ENCODE measurements at places on chromosomes 4 and X.

DNA sequence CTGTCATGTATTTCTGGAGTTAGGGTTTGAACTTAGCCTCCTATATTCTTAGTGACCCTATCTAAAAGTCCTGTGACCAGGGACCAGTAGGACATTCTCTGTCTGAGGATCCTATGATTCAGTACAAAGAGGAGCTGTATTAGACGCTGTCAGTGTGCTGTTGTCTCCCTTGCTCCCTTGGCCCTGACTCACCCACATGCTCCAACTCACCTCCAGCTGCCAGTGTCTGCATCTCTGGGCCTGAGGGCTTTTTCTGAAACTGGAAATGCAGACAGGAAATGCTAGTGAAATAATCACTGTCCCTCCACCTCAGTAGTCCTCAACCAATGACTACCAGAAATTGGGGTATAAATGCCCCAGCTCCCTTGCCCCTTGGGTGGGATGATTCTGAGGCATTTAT lies 535.3 kb upstream of the RPS6KA3 start:
- no peak overlapping the region for H3K27ac ChIP-seq
- no peak overlapping the region for H3K4me3 ChIP-seq
- no peaks in the 10 kb centered on the region for H3K36me3 ChIP-seq
- DNase-seq = no peak
- no peaks in the 10 kb centered on the region for H3K27me3 ChIP-seq

DNA sequence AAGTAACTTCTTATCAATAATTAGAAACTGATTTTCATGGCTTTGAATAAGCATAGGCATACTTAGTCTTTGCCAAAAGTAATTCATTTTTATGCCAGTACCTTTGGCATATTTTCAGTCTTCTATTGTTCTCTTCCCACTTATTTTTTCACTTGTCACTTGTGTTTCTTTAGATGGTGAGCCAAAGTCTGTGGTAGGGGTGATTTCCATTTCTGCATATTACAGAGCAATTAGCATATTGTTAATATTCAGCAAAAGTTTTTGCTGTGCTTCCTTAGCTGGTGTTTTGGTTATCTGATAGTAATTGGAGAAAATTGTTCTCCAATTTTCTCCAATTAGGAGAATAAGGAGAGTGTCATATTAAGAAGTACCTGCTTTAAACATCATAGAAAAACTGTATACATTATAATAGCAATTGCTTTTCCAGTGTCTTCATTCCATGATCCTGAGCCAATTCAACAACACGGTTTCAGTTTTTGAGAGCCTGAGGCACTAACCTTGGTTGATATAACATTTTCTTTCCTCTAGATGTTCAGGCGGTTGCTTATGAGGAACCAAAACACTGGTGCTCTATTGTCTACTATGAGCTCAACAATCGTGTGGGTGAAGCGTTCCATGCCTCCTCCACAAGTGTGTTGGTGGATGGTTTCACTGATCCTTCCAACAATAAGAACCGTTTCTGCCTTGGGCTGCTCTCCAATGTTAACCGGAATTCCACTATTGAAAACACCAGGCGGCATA lies 64.7 kb downstream of the SMAD1 start:
- no peaks in the 10 kb centered on the region for H3K36me3 ChIP-seq
- no peaks in the 10 kb centered on the region for H3K27me3 ChIP-seq
- no peaks in the 10 kb centered on the region for H3K4me1 ChIP-seq
- no peak for DNase-seq

DNA sequence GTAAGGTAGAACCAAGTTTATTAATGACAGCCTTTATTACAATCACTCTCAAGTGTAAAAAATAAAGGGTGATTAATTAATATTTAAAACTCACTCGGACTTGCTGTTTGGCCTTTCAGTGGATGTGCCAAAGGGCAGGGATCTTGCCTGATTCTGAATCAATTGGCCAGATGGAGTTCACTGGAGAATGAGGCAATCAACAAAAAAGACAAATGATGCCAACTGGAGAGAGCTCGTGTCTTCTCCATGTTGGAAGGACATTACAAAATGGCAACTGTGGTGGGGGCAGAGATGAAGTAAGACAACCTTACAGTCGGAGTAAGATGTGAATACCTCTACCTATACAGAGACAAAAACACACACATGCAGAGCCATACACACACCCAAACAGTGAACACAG lies 188.0 kb downstream of the TSPAN5 start:
- DNase-seq = no peak
- no peak overlapping the region for H3K27ac ChIP-seq
- H3K4me1 ChIP-seq = no peaks in the 10 kb centered on the region
- no peaks in the 10 kb centered on the region for H3K27me3 ChIP-seq
- H3K36me3 ChIP-seq = no peaks in the 10 kb centered on the region

DNA sequence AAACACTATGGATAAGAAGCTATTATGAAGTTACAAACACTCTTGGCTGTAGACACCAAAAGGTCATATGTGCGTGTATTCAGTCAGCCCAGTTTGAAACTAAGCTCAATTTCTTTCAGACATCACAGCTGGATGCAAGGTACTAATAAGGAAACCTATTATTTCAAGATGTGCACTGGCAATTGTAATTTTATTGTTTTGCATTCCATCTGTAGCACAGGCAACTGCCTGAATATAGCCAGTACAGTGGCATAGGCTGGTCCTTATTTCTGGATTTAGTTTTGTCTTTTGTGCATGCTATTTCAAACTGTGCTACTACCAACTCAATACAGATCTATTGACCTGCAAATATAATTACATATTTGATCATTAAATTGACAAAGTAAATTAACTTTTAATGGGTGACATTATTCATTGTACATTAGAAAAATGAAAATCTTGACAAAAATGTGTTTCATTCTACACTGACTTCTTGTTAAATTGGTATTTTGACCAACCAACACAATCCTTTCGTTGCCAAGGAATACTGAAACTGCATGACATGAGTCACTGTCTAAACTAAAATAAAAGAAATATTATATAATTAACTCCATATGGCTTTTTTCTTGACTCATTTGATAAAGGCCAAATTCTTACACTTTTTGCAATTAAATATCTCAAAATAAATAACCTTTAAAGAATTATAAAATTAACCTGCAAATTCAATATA lies 594.3 kb upstream of the ADGRL3 start:
- no peaks in the 10 kb centered on the region for H3K4me1 ChIP-seq
- no peak overlapping the region for H3K27ac ChIP-seq
- H3K36me3 ChIP-seq = no peaks in the 10 kb centered on the region
- H3K27me3 ChIP-seq = no peaks in the 10 kb centered on the region
- DNase-seq = no peak
- no peak overlapping the region for H3K4me3 ChIP-seq

DNA sequence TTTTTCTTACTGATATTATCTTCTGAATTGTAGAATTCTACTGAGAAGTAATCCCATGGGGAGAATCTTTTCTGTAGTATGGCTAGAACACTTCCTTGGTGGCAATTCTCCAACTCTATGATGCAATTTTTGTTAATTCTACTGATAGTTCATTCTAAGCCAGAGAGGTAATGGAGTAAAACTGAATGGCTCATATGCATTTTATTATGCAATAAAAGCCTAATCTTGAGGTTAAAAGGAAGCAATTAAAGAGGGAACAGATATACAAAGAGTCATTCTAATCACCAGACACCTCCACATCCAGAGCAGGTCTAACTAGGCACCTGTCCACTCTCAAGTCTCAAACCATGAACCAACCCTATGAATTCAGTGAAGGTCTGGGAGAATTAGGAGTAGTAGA lies 9.7 kb downstream of the RAP2C start:
- H3K36me3 ChIP-seq = 0 out of 2 replicates have a peak, but pooled peaks cover 2% of the 10 kb centered on the region
- no peak for DNase-seq
- H3K27me3 ChIP-seq = no peaks in the 10 kb centered on the region
- H3K4me3 ChIP-seq = no peak overlapping the region
- no peak overlapping the region for H3K27ac ChIP-seq
- no peaks in the 10 kb centered on the region for H3K4me1 ChIP-seq

Data from H1 (cell line).